ENCODE measurements at places on chromosomes 12 and 14.

DNA sequence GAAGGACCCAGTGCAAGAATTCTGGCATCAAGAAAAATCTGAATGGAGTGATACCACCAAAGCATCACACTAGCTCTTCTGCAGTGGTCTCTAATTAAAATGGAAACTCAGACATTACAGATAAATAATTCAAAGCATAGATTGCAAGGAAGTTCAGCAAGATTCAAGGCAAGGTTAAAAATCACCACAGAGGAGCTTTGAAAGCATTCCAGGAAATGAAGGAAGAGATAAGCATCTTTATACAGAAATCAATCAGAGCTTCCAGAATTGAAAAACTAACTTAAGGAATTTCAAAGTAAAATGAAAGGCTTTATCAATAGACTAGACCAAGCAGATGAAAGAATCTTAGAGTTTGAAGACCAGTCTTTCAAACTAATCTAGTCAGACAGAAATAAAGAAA, 20.4 kb upstream of the GLIPR1 start:
- no peak for DNase-seq

DNA sequence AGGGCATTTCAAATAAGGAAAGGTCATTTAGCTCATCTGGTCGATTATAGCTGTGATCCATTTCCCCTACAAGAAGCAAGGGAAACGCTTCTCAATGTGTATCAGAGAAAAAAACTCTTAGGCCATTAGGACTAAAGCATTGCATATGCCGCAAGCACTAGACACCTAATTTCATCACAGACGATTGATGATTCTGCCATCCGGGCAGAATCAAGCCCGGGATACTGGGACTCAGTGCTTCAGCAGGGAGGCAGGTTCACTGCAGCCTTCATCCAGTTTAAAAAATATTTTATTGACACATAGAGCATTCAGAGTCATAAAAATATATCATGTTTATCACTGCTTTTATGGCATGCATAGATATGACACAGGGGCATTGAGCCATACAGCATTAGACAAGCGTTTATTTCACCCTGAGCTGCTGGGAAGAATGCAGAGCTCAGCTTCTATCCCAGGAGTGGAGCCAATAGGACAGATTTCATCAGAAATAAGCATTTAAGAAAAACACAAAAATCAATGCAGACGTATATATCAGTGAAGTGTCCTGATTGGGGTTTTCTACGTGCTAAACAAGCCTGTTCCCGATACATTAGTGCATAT, 806.9 kb downstream of the GALC start:
- no peak for DNase-seq

DNA sequence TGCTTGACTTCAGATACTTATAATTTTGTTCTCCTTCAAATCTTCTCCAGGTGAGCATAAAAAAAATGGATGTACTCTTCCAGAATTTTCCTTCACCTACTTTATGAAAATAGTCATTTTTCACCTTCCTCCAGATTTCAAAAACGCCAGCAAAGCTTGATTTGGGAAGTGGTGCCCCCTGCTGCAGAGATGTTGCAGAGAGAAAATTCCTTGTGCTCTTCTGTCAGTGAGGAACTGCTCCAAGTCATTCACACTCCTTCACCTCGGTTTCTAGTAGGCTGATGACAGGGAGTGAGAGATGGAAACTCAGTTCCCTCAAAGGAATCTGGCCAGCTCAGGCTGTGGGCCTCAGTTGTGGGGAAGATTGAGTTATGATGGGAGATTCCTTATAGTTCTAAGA, 24.2 kb upstream of the RNASE3 start:
- no peak for DNase-seq

DNA sequence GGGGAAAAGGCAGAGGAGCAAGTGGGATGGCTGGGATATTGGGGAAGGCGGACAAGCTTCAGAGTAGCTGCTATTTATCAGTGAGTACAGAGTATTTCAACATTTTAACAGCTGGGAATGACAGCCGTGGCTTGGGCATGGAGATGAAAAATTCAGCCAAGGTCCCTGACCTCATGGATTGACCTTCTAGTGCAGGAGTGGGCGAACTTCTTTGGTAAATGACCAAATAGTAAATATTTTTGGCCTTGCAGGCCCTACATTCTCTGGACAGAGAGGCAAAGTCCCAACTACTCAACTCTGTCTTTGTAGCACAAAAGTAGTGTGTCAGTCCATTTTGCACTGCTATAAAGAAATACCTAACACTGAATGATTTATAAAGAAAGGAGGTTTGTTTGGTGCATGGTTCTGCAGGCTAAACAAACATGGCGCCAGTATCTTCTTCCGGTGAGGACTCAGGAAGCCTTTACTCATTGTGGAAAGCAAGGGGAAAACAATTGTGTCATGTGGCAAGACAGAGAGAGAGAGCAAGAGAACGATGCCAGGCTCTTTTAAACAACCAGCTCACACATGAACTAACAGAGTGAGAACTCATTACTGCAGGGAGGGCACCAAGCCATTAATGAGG, 33.6 kb downstream of the TMEM233 start:
- DNase-seq: no peak

DNA sequence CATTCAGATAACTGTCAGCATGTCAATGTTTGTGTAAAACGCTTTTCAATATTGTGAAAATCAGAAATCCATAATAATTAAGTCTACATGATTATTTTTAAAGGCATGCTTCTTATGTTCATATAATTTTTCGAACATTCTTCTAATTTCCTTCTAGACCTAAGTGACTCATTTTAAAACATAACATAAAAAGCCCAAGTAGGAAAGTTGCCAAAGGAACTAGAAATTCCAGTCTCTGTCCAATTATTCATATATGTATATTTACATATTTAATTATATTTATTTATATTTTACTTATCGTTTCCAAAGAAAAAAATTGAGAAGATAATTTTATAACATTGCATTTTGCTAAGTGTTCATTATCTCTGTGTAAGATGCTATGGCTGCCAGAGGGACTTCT, 110.4 kb downstream of the TMTC1 start:
- DNase-seq: no peak

- DNase-seq: peak; percentile 14
These were observed at the start of gene SLC5A8 for GRCh38 chr12:101209319-101210302. TSS of gene SLC5A8 (minus strand) at chr12:101210238. CDS start at chr12:101209848, 390 bp downstream.

GRCh38 chr14:101598159-101598558, 36.9 kb downstream of the DIO3 start:
- peak; percentile 5 for DNase-seq

DNA sequence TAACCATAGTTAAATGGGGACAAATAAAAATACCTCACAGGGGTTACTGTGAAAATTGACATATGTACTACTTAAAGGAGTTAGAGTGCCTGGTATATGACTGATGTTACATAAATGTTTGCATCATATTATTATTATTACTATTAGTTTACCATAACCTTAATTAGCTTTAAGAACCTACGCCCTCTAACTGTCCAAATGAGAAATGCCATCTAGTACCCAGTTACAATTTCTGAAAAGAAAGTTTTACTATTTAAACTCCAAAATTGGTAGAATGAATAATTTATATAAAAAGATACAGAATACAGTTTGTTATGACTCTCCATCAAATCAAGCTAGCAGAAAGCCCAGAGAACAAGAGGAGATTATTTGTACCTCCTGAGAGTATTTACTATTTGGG, 42.3 kb downstream of the EML5 start:
- no peak for DNase-seq

DNA sequence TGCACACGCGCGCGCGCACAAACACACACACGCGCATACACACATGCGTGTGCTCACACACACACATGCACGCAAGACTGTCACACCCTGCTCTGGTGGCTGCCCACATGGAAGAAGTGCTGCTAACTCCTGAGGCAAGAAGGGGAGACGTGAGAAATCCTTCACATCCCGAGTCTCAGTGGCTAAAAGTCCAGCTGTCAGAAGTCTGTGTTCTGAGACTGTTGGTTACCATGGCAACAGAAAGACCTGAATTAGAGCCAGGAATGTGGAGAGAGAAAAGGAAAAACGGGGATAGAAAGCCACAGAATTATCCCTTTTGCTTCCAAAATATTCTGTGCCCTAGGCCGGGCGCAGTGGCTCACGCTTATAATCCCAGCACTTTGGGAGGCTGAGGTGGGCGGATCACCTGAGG, 71.2 kb downstream of the PPFIBP1 start:
- DNase-seq: peak; percentile 68

DNA sequence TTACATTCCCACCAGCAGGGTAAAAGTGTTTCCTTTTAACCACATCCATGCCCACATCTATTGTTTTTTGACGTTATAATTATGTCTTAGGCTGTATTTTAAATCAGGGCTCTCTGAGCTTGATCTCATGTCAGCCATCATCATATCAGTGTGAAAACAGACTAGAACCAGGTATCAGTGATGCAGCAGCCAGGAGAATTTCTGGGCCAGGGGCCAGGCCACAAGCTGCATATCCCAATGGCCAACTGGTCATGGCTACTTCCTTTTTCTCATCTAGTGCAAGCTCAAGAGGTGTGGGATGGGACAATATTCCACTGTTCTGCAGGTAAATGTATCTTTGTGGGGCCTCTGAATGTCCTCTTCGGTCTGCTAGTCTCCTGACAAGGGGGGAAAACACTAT, 125.1 kb downstream of the CRADD start:
- no peak for DNase-seq

- DNase-seq: no peak
These were observed 3.7 kb upstream of the FKBP4 start for GRCh38 chr12:2791089-2791488.

DNA sequence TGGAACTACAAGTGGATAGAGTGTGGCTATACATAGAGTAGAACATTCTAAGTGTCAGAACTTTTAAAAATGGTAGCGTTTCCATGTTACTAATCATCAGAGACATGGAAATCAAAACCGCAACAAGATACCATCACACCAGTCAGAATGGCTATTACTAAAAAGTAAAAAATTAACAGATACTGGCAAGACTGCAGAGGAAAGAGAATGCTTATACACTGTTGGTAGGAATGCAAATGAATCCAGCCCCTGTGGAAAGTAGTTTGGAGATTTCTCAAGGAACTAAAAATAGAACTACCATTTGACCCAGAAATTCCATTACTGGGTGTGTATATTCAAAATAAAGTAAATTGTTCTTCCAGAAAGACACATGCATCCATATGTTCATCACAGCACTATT, 518.6 kb downstream of the NELL2 start:
- DNase-seq: no peak

DNA sequence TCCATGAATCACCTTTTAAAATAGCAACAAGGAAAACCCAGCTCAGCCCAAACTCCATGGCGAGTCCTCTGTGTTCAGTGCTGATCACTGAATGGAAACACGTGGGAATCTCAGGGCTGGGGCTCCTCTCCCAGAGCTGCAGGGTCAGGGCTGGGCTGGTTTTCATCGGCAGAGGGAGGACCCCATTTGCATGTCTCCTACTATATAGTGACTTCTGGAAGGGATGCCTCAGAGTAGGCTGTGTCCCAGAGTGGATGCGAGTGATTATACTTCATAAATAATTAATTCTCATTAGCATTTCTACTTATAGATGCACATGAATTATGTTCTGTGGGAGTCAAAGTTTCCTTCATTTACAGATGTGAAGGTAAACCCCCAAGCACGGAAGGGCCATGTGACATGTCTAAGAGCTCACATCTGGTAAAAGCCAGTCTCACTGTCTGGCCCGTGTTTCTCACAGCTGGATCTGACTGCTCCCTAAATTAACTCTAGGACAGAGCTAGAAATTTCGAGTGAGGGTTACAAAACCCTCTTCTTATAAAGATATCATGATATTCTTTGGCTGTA, 685.0 kb downstream of the TMEM121 start:
- DNase-seq: no peak

DNA sequence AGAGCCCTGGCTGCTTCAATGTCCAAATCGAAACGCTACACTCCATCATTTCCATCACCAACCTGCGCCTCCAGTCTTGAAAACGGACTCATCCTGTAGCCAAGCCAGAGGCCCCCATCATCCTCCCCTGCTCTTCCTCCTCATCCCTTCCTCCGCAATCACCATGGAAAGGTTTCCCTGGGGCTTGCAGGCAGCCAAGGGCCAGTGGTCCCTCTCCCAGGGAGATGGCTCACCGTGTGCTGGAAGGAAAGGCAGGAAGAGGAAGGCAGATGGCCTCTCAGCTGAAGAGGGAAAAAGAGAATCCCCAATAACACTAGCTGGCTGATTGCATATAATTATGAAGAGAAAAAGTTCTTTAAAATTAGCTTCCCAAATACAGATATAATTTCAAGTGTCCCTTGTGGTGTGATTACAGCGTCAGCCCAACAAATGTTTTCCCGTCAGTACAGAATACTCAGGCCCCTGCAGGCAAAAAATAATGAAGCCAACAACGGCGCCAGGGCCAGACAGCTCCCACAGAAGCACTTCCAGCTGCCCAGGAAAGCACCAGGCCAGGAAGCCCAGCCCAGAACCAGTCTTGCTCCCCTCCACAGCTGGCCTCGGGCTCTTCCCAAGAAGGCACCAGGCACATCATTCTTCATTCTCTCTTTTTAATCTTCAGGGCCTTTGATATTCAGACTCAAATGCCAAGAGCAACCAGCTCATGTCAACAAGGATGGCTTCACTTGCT, 24.7 kb downstream of the ITPK1 start:
- DNase-seq: peak; percentile 61

- DNase-seq: no peak
These were observed 53.9 kb downstream of the ZC3H14 start for GRCh38 chr14:88616697-88617096.

DNA sequence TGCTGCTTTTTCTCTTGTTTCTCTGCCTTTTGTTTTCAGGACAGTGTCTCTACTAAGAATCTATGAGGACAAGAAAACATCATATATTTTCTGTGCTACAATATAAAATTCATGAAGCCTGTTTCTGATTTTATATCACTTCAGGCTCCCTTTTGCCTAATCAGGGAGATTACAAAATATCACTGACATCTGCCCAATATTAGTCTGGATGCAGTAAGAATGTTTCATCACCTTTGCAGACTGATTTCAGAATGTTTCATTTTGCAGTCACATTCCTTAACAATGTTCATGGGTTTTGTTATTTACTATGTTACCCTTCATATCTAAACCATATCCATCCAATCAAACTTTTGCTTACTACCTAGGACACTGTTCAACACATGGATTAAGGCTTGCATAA, 491 bp upstream of the CLEC6A start:
- no peak for DNase-seq

DNA sequence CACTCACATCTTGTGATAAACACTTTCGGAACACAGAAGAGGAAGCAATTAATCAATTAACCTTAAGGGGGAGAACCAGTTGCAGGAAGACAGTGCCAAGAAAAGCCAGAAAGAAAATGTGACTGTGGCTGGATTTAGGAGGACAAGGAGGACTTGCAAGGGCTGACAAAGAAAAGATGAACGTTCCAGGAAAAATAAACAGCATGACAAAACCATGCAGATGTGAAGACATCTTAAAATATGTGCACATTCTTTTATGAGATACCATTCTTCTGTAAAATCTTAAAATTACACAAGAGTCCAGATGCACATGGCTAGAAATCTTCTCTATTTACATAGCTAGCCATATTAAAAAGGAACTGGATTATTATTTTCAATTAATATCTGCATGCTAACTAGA, 33.4 kb downstream of the KITLG start:
- DNase-seq: peak; percentile 52

- DNase-seq: no peak
These were observed 4.7 kb upstream of the EPYC start for GRCh38 chr12:91009319-91009950.

GRCh38 chr12:66268562-66268961, 33.7 kb upstream of the HELB start:
- DNase-seq: no peak
